ENCODE measurements at places on chromosomes 12 and 14.

GRCh38 chr12:67457778-67458665, 188.9 kb downstream of the CAND1 start:
- peak; percentile 29 for DNase-seq

DNA sequence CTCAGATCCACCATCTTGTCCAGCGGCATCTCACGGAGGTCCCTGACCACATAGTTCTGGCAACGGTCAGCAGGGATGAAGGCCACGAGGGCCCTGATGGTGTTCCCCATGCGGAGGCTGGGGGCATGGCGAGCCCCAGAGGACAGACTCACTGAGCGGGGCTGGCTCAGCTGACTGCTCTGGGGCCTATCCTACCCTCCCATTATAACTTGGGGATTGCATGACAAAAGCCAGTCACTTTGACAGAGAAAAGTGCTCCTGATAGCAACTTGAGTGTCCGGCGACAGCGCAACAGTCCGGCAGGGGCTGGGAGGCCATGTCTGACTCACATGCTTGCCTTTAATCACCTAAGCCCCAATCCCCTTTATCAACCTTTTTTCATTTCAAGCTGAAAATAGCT, at the start of gene LRRC10:
TSS of gene LRRC10 (minus strand) at position 179 of the 400 bp plus-strand sequence. CDS start at position 110, 69 bp downstream.
- DNase-seq: no peak

DNA sequence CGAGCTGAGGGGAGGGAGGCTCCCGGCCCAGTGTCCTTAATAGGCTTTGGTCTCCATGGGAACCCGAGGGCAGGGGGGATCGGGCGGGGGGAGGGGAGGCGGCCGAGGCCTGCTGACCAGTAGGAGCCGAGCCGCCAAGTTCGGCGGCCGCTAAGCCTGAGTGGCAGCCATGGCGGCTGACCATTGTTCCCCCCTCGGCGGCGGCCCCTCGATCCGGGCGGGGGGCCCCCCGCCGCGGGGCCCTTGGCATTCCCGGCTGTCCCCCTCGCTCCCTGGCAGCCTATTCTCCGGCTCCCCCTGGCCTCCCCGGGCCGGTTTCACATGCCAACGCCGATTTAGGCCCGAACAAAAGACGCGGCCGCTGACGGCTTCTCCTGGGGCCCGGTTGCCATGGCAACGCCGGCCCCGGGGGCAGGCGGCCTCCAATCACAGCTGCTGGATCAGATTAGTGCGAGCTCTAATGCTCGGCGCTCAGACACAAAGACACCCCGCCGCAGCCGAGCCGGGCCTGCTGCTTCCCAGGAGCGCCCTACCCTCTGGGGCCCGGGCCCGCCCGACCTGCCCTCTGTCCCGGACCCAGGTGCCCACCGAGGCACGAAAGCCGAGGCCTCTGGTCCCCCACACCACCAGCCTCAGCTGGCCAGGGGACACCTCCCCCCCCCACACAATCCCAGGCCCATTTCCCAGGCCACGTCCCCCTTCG, 7.3 kb downstream of the MSI1 start:
- peak; percentile 97 for DNase-seq

- DNase-seq: no peak
Observed at GRCh38 chr14:81187832-81188522, 32.8 kb downstream of the GTF2A1 start.

DNA sequence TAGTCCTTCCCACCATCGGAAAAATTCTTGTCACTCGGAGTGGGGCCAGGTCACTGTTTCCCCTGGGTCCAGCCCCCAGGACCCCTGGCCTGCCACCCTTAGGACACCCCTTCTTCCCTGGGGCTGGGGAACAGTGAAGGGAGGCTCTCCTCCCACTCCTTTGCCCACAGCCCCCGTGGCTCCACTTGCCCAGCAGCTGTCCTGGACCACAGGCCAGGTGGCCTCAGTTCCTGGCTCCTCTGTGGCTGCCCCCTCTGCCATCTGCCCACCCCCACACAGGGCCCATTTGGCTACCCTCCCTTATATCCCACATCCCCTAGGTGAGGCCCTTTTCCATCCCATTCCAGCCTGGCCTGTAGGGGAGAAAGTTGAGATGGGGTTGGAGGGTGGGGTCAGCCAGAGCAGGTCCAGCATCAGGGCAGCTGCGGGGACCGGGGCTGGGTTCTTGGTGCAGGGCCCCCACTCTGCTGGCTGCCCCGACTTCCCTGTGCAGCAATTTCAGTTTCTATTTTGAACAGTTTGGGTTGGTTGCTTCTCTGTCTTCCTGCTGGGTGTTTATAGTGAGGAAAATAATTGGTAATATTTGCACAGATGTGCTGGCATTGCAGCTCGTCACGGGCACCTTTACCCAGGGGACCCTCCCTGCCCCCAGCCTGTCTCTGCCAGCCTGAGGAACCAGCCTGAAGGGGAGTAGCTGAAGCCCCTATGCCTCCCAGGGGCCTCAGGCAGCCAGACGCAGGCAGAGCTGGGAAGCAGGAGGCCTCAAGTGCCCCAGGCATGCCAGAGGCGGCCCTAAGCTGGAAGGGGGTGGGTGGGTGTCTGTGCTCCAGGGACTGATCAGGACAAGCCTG, 23.4 kb downstream of the SYNDIG1L start:
- DNase-seq: no peak

GRCh38 chr12:49635656-49636055, 12.3 kb downstream of the PRPF40B start:
- no peak for DNase-seq

GRCh38 chr12:101763246-101763931, 24.1 kb upstream of the SYCP3 start:
- DNase-seq: no peak

- no peak for DNase-seq
Observed at GRCh38 chr14:106422066-106422465, 895.7 kb downstream of the TMEM121 start.

GRCh38 chr14:92692822-92693226, 55.6 kb downstream of the LGMN start:
- DNase-seq: peak; percentile 96

GRCh38 chr12:101021911-101022388, 188.1 kb downstream of the SLC5A8 start:
- peak; percentile 50 for DNase-seq
